ENCODE measurements at places on chromosomes 12 and 14. TPM values are rescaled to one million over a fixed set of nuclear protein-coding genes. Genes with fewer than 3 reads are reported as not detected.

The KLRF1 gene
- total RNA-seq = not detected

The KRT71 gene
- total RNA-seq = 0.15 TPM

The MFAP5 gene
- 1.3 TPM for total RNA-seq

The GPR132 gene
- 0.31 TPM for total RNA-seq

The SMOC1 gene
- 0.31 TPM for total RNA-seq

The ZBTB25 gene
- 12.4 TPM for total RNA-seq

The KIF26A gene
- total RNA-seq = 0.16 TPM

The NEUROD4 gene
- 0.14 TPM for total RNA-seq

The SALL2 gene
- 82.1 TPM for total RNA-seq

The KRT78 gene
- total RNA-seq = not detected

The TTC9 gene
- total RNA-seq = 4.7 TPM

The POTEG gene
- total RNA-seq = not detected

The IKBIP gene
- 30.7 TPM for total RNA-seq

The P2RX2 gene
- not detected for total RNA-seq

The EIF2B2 gene
- 23.4 TPM for total RNA-seq

The COL2A1 gene
- 1.5 TPM for total RNA-seq

The DYNLL1 gene
- 175 TPM for total RNA-seq

The SMARCC2 gene
- total RNA-seq = 86.4 TPM

The ZNF891 gene
- 4.1 TPM for total RNA-seq

The OR4E2 gene
- 0.70 TPM for total RNA-seq

The KRT80 gene
- total RNA-seq = not detected

The MGAT4C gene
- total RNA-seq = 20.4 TPM

The TCL1B gene
- total RNA-seq = 0.56 TPM

The AICDA gene
- not detected for total RNA-seq

The CNPY2 gene
- 130 TPM for total RNA-seq

The GCN1 gene
- 137 TPM for total RNA-seq

The STAC3 gene
- 1.5 TPM for total RNA-seq

The ACOT6 gene
- total RNA-seq = not detected

The FSCB gene
- not detected for total RNA-seq

The PPFIA2 gene
- 34.9 TPM for total RNA-seq

The PRPH gene
- total RNA-seq = 24.7 TPM

Measured in motor neuron (in vitro differentiated cells).